NCI-H1092 (cell line): ENCODE measurements at places on chromosomes 6 and 20.

DNA sequence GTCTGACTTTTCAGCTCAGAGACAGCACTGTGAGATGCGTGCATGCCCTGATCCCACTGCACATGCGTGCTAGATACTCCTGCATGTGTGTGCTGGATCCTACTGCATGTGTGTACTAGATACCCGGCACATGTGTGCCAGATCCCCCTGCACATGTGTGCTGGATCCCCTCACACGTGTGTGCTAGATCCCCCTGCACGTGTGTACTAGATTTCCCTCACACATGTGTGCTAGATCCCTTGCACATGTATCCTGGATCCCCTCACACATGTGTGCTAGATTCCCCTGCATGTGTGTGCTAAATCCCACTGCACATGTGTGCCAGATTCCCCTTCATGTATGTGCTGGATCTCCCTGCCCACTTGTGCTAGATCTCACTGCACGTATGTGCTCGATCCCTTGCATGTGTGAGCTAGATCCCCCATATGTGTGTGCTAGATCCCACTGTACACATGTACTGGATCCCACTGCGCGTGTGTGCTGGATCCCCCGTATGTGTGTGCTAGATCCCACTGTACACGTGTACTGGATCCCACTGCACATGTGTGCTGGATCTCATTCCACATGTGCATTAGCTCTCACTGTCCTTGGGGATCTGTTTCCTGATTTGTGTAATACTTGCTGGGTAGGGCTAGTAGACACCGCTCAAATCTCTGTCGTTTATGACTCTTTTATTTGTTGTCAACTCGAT lies 214.6 kb downstream of the SMOC2 start:
- DNase-seq, result no peak

GRCh38 chr6:127186889-127187288 lies 68.4 kb downstream of the RSPO3 start:
- no peak for DNase-seq

GRCh38 chr20:1362484-1362883 lies 30.4 kb downstream of the FKBP1A start:
- DNase-seq, result no peak

- no peak for DNase-seq
Observed at GRCh38 chr6:109471105-109471810, 11.8 kb downstream of the ZBTB24 start.

DNA sequence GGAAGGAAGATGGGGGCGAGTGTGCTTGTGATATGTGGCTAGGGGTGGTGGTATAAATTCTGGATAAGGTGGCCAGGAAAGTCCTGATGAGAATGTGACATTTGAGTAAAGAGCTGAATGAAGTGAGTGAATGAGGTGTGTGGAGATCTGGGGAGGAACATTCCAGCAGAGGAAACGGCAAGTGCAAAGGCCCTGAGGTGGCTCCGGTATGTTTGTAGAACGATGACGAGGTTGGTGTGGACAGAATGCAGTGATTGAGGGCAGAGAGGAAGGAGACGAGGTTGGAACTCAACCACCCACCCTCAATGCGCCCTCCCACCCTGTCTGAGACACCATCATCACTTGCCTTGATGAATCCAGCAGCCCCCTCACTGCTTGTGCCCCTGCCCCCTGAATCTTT lies 214.1 kb upstream of the RNF24 start:
- no peak for DNase-seq

DNA sequence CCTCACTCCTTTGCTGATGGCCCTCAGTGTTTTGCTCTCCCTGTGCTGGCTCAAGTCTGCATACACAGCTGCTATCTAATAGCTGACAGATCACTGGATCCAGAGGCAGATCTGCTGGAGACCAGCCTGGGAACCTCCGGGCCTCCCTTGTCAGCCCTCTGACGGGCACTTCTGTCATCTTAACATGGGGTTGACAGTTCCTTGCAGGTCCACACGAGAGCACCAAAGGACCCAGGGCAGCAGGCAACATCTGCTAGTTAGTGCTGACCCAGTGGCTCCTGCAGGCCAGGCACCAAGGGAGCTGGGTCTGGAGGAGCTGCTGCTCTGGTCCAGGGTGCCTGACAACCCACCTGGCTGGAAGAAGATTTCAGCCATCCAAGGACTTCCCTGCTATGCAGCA lies 208.1 kb downstream of the UST start:
- DNase-seq, result peak; percentile 12

- no peak for DNase-seq
Observed at GRCh38 chr20:31806564-31807355, 12.4 kb upstream of the MYLK2 start.

GRCh38 chr20:316316-317068 lies 8.9 kb upstream of the SOX12 start:
- no peak for DNase-seq

DNA sequence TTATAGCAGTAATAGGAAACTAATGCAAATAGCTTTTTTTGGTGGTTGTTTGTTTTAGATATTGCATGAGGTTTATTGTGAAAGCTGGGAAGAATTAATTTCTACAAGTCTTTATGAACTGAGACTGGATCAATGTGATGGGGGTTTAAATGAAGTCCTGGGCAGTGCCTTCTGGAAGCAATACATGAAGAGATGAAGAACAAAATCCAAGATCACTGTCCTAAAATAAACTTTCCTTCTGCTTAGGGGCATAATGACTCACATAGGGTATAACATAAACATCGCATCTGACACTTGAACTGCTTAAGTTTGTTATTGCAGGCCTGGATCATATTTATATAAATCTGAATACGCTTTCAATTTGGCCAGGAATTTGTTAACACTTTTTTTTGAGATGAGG lies 20.9 kb upstream of the SHLD1 start:
- DNase-seq, result no peak

DNA sequence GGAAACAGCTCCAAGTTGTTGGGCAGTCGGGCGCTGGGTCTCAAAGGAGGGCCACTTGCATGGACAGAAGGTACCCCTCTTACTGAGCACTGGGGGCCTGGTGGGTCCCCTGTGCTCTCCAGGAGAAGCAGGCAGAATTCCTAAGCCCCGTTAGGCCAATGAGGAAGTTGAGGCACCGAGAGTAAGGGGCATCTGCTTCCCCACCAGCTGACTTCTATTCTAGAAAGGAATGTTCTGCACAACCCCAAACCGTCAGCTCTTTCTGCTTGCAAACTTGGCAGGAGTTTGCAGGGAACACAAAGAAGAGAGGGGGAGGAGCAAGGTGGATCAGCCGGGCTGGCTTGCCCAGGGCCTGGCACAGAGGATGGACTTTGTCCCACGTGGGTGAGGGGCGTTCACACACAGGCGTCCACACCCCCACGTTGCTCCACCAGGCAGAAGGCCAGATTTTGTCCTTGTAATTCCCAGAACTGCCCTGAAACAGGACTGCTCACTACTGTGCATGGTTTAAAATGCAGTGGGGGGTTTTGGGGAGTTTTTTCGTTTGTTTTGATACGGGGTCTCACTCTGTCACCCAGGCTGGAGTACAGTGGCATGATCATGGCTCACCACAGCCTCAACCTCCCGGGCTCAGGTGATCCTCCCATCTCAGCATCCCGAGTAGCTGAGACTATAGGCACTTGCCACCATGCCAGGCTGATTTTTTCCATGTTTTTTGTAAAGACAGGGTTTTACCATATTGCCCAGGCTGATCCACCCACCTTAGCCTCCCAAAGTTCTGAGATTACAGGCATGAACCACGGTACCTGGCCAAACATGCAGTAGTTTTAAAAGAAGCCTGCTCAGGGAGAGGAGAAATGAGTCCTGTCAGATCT lies 93.3 kb downstream of the SNX5 start:
- no peak for DNase-seq

GRCh38 chr6:55632953-55633352 lies 54.0 kb upstream of the HMGCLL1 start:
- no peak for DNase-seq

GRCh38 chr20:51536116-51537069 lies 6.1 kb downstream of the NFATC2 start:
- DNase-seq, result peak; percentile 94

- no peak for DNase-seq
Observed at GRCh38 chr6:137766596-137767370, 100.3 kb upstream of the TNFAIP3 start.

DNA sequence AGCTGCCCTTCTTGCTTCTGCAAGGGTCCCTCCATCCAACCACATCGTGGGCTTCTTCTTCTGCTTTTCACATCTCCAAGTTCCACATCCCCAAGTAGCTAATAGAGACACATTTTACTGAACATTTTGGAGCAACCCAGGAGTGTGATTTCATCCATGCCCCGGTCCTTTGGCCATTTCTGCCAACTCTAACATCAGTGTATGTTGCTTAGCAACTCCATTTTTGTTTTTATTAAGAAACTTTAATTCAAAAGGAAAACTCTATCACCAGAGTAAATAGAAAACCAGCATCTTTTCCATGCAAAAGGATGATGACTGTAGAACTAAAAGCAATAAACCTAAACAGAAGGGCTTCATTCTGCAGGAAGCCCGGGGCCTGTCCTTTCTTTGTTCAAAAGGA lies 32.7 kb upstream of the SULF2 start:
- no peak for DNase-seq

DNA sequence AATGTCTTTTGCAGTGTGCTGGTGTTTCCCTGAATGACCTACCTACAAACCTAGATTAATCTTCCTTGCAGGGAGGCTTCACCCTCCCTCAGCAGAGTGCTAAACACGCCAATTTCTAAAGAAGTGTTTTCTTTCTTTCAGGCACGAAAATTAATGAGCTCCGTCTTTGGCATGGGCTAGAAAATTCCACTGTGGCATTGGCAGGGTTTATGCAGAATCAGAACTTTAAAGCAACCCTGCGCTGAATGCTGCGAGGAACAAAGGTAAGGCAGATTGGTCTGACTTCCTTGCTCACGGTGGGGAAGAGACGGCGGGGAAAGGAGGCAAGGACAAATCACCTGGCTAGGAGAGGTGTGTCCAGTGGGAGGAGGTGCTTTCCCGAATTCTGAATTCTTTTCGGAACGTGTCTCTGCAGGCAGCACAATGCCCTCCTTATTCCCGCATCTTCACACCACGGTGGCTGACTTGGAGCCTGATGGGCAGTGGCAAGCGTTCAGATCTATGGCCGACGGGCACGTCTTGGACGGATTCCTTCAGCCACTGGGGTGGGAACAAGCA lies 6.2 kb upstream of the BANF2 start:
- no peak for DNase-seq

DNA sequence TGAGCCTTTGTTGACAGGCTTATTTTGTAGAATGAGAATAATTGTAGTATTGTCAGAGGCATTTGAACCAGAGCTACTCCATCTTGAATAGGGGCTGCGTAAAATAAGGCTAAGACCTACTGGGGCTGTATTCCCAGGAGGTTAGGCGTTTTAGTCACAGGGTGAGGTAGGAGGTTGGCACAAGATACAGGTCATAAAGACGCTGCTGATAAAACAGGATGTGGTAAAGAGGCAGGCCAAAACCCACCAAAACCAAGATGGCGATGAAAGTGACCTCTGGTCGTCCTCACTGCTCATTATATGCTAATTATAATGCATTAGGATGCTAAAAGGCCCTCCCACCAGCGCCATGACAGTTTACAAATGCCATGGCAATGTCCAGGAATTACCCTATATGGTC lies 82.7 kb downstream of the PFDN4 start:
- no peak for DNase-seq

- no peak for DNase-seq
Observed at GRCh38 chr20:37523911-37524700, 3.1 kb downstream of the NNAT start.

DNA sequence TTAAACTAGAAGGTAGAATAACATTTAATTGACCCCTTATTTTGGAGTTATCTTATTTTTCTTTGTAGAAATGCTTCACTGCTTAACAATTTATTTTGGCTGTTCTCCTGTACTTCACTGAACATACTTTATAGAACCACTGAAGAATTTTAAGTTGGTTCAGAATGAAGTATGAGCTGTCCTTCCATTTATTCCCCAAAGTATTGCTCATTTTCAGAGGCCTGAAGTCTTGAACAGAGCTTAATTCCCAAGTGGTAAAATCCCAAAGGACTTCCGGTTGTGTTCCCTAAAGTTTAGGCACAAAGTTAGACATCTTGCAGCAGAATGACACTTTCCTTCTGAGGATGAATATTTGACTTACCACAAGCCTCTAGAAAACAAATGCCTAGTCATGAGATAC lies 233.3 kb downstream of the TINAG start:
- no peak for DNase-seq

- DNase-seq, result no peak
Observed at GRCh38 chr20:45330476-45330875, 17.7 kb downstream of the SDC4 start.

DNA sequence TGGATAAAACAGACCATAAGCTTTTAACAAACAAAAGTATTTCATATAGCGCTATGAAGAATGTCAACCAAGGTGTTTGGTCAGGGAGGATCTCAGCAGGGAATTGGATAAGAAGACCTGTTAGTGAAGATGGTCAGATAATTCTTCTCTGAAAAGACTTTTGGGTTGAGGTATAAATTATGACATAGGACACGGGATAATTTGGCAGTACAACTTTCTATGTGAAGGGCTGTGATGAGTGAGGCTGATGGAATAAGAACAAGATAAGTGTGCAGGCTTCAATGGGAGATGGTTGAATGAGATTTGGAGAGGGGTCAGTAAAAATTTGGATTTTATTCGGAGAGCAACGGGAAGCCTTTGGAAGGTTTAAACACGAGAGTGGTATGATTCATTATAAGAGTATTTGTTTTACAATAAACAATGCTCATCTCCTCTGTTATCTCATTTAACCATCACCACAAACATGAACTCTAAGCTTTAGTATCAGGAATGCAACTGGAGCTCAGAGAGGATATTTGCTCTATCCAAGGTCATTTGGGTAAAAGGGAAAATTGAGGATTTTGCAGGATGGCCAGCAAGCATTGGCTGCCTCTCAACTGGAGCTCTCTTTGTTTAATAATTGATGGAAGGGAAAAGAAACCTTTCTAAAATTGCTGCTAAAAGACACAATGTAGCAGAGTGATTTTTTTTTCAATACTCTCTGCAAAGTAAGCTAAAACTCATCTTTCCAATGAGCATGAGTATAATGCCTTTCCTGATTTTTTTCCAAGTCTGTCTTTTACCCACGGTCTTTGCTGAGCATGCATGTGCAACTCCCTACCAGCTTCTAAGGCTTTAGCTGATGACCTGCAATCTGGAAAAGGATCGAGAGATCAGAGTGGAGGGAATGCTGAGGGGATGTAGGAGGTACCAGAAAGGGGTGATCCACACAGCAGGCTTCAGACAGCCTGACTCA lies 534.0 kb downstream of the CBLN4 start:
- no peak for DNase-seq

GRCh38 chr6:46015119-46015968 lies at the start of gene CLIC5:
CLIC5 (minus strand) TSS chr6:46015860; CDS start chr6:46015542, 318 bp downstream.
- no peak for DNase-seq

GRCh38 chr6:163688739-163689362 lies 274.3 kb downstream of the QKI start:
- no peak for DNase-seq
